Activated CD4-positive, alpha-beta T cell treated with anti-CD3 and anti-CD28 coated beads for 36 hours (primary cell): ENCODE measurements at places on chromosomes 12 and 14.

GRCh38 chr14:101494826-101495225 is 66.5 kb upstream of the DIO3 start:
- no peak for DNase-seq

- DNase-seq, result no peak
Measured at GRCh38 chr12:50296554-50296953, 13.2 kb upstream of the LIMA1 start.

- DNase-seq, result peak; percentile 66
Measured at GRCh38 chr14:68791078-68791901, 1.6 kb downstream of the ZFP36L1 start.

GRCh38 chr14:76282581-76282980 is 93.4 kb upstream of the ESRRB start:
- DNase-seq, result no peak

DNA sequence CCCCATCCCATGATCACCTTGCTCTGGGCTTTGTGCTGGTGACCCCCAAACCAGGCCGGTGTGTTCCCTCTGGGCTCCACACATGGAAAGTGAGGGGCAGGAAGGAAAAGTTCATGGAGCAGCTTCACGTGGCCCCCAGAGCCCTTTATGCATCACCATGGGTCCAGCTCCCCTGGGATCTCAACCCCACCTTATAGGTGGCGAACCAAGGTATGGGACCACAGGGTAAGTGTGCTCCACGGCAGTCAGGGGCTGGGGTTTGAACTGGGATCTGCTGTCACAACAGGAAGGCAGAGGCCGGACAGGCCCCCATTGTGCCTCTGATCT is 7.4 kb upstream of the BEGAIN start:
- DNase-seq, result no peak

- no peak for DNase-seq
Measured at GRCh38 chr12:121282072-121282742, 14.3 kb downstream of the CAMKK2 start.

DNA sequence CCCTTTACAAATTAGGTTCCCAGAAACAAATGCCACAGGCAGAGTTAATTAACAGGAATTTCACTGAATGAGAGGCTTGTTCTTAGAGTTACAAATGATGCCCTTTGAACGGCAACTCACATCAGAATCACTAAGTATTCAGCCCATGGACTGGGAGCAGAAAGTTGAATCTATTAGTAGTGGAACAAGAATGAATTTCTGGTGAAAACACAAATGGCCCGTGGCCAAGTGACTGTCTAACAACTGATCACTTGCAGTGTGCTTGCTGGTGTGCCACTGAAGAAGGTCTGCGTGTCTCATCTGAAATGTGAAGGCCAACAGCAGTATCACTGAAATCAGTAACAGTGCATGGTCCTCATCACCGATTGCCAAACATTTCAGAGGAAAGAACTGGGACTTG is 893.4 kb upstream of the TMEM132C start:
- no peak for DNase-seq

- DNase-seq, result no peak
Measured at GRCh38 chr12:129937426-129937825, 33.6 kb upstream of the TMEM132D start.

DNA sequence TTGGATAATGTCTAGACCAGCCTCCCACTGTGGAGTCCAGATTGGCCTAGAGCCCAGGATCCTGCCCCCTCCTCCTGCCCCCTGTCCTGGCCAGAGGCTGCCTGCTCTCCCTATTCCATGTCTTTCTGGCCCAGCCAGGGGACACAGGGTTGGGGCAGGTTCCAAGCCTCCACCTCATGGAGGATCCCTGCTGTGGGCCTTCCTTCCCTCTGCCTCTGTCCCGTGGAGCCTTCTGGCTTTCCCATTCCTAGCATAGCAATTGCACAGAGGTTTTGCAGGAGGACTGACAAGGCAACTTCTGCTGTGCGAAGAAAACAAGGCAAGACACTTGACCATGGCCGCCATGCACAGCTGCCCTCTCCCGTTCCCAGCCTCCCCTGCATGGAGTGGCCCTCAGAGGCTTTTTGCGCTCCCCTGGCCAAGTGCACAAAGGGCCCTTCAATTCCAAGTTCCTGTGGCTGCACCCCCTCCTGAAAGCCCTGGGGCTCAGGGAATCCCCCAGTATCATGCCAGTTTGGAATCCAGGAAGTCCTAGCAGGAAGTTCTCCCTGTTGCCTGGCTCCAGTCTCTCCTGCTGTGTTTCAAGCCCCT is 42.1 kb downstream of the KRT80 start:
- no peak for DNase-seq

DNA sequence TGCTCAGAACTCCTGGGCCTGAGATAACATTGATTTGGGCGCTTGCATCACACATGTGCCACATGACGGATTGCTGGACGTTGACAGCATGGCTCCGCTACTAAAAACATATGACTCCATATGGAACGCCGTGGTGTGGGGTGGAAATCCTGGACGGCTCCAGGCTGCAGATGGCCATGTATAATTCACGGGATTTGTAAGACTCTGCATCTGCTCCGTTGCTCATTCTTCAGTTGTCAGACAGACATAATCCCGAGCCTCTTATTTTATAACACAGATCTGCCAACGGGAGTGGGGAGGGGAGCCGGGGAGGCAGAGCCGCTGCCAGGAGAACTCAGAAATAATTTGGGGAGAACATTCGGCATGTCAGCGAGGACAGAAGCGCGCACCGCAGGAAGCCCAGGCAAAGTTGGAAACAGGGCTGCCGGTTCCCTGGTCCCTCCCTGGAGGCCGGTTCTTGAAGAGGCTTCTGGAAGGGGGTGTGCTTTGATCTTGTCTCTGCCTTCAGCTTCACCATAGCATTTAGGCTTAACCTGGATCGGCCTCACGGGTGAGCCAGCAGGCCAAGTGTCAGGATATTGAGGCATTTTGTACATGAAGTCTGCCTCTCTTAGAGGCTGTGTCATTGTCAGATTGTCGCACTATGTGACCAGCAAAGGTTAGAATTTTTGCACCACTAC is 45.8 kb upstream of the MYL2 start:
- no peak for DNase-seq

DNA sequence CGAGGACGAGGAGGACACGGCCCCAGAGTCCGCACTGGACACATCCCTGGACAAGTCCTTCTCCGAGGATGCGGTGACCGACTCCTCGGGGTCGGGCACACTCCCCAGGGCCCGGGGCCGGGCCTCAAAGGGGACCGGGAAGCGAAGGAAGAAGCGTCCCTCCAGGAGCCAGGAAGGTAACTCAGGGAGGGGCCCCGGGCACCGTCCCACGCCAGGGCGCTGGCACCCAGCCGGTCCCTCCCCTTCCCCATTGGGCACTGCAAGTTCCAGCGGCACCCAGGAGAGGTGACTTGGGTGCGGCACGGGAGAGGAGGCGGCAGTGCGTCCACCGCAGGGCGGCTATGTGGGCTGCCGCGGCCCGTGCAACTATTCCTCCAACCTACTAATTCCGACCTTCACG is 9.3 kb upstream of the ADSS1 start:
- DNase-seq, result no peak

GRCh38 chr14:45976001-45976400 is 675.6 kb downstream of the RPL10L start:
- DNase-seq, result no peak

- no peak for DNase-seq
Measured at GRCh38 chr12:100229876-100230275, 29.3 kb downstream of the ACTR6 start.

DNA sequence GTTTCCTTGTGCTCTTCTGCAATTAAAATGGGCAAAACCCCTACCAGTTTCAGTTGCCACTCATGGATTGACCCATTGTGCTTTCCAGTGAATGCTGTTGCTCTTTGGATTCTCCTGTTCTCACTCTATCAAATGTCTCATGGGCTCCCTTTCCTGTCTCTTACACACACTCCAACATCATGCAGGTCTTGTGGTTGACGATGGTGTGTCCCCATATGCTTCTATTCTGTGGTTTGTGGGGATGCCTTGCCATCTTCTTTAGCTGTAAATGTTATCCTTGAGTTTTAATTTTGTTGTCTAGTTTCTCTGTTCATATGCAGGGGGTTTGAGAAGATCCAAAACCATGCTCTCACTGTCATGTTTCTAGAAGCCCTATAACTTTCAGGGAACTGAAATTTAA is 31.9 kb upstream of the FBXO34 start:
- DNase-seq, result no peak

DNA sequence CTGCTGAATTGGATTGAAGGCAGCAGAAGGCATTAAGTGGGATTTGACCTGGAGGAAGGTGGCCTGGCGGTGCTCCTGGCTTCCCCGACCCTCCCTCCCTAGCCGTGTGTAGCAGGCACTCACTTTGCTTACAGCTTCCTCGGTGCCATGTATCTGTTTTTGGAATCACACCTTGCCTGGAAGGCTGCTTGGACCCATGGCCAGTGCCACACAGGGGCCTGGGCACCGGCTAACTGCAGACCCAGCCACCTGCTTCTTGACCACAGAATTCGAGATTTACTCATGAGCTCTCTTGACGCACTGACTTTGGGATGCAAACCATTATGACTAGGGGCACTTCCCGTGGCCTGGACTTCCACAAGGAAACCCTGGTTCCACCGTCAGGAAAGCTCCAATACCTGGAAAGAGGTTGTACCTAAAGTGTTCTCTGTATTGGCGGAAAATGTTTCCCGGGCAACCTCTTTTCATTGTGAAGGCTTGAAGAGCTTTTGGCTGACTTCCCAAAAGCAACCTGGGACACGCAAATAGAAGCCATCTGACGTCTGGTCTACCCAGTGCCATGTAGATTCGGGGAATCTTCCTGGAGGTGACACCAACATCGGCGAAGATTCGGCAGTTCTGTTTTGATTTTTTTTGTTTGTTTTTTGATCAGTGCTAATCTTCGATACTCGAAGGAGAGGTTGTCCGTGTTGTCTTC is 125.6 kb upstream of the RTL1 start:
- no peak for DNase-seq

DNA sequence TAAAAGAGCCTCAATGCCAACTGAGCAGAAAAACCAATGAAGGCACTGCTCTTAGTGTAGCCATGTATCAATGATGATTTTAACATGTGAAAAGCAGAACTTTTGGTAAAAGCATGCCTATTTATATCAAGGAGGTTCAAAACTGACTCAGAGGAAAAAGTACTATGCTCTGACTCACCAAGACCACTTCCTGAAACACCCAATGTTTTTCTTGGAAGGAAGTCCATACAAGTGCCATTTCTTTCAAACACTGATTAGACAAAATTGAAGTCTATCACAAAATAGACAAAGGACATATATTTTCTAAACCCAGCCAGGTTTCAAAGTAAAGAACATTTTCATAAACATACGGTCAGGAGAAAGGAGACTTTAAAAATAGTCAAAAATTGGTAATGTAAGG is 88.6 kb downstream of the EPS8 start:
- DNase-seq, result no peak

- DNase-seq, result no peak
Measured at GRCh38 chr12:112001576-112001975, 11.4 kb downstream of the TMEM116 start.

GRCh38 chr12:65944637-65945036 is 120.4 kb downstream of the HMGA2 start:
- no peak for DNase-seq

- DNase-seq, result no peak
Measured at GRCh38 chr12:68075416-68075815, 84.1 kb downstream of the IFNG start.

DNA sequence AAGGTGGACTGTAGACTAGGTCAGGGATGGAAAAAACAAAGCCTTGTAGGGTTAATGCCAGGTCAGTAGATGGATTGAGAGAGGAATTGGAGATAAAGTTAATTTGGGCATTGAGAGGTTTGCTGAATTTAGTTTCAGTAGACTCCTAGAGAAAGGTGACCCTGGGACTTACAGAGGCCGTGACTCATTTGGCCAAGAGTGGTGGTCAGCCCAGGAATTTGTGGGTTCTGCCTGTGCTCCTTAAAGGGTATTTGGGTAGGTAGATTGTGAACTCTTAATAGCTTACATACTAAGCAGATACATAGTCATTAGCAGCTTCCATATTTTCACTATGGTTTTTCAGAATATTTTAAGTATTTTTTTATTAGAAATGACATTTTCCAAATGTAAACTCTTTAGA is 21.8 kb downstream of the PLEKHA5 start:
- no peak for DNase-seq

DNA sequence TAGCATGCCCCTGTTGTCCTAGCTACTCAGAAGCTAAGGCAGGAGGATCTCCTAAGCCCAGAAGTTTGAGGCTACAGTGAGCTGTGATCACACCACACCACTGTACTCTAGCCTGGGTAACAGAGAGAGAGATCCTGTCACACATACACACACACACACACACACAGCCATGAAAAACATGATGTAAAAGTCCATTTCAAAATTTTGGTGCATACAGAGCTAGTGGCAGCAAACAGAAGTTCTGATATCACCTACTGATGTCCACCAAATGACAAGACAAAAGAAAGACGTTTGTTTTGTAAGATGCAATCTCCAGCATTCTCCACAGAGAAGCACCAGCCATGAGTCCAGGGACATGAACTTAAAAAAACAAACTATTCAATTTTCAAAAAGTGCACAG is 15.9 kb downstream of the AREL1 start:
- no peak for DNase-seq

DNA sequence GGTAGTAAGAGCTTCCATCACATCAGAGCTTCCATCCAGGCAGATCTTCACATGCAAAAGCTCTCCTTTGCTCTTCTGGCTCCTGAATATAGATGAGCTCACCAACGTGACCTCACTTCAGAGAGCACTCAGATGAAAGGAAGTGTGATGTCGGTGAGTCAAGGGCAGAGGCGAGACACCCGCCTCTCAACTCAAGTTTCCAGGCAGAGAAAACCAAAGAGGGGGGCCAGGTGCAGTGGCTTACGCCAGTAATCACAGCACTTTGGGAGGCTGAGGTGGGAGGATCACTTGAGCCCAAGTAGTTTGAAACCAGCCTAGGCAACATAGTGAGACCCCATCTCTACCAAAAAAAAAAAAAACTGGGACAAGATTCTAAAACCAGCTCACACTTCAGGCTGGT is 126.9 kb downstream of the DUSP6 start:
- peak; percentile 90 for DNase-seq

GRCh38 chr12:12290206-12290605 is 23.4 kb upstream of the LRP6 start:
- no peak for DNase-seq

DNA sequence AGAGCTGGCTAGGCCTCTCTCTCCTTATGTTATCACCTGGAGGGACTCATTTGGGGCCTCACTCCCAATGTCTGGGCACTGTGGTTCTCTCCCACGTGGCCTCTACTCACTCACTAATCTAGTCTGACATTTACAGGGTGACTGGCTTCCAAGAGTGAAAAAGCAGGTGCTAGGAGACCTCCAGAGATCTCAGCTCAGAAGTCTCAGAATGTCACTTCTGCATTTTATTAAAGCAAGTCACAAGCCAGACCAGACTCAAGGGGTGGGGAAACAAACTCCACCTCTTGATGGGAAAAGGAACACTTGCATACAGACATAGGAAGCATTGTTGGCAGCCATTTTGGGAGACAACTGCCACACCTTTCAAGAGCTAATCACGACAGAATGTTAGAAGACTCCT is 175.9 kb downstream of the MON2 start:
- no peak for DNase-seq

- DNase-seq, result no peak
Measured at GRCh38 chr12:50006754-50007442, 18.4 kb downstream of the RACGAP1 start.

- DNase-seq, result no peak
Measured at GRCh38 chr12:118358612-118359540, 13.8 kb downstream of the TAOK3 start.
